ENCODE measurements at places on chromosomes 5 and 9.

DNA sequence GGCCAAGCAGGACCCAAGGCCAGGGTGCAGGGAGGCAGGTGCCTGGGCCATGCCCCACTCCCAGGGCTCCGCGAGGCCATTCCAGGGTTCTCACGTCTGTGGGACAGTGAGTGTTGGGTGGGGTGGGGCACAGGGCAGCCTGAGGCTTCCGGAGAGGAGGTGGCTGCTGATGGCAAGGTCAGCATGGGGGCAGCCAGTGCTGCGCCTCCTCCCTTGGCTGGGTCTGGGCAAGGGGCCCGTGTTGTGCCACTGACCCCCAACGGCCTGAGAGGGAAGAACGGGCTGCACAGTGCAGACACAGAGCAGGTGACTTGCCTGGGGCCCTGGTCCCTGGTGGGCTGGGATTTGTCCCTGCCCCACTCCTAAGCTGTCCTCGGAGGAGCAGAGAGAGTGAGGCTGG lies 82.1 kb downstream of the RXRA start:
- DNase-seq = no peak

GRCh38 chr9:1384816-1385215 lies 334.7 kb downstream of the DMRT2 start:
- no peak for DNase-seq

DNA sequence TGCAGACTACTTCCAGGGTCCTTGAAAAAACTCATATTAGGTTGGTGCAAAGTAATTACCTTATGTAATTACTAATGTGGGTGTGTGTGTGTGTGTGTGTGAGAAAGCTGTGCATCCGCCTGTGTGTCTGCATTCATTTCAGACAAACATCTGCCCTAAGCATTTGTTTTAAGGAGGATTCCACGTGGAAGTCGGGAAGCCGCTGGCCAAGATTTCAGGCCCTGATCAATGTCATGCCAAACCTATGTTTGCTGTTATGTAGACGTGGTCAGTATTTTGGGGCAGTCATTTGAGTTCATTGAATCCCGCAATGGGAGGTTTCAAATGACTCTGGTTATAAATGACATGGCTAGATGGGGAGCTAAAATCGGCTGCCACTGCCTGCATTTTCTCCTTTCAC lies 33.6 kb upstream of the BASP1 start:
- no peak for DNase-seq

DNA sequence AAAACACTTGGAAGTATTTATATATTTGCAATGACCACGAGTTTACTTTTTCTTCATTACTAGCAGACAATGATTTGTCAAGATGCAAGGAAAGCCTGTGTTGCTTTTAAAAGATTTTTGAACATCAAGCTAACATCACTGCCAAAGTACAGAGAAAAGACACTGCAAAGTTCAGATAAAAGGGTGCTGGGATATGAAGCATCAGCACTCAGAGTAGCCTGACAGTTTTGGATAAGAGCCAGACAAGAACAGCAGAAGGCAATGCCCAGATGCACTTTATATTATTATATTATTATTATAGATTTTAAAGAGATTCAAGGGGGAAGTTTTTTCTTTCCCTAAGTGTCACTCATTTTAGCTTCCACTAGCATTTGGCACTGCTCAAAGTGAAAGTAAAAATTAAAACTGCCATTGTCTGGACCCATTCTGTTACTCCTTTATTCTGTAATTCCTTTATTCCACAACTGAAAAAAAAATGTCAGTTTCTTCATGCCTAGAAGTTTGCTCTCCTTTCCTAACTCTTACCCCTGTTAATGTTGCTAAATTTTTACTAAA lies 240.6 kb downstream of the EFNA5 start:
- no peak for DNase-seq

DNA sequence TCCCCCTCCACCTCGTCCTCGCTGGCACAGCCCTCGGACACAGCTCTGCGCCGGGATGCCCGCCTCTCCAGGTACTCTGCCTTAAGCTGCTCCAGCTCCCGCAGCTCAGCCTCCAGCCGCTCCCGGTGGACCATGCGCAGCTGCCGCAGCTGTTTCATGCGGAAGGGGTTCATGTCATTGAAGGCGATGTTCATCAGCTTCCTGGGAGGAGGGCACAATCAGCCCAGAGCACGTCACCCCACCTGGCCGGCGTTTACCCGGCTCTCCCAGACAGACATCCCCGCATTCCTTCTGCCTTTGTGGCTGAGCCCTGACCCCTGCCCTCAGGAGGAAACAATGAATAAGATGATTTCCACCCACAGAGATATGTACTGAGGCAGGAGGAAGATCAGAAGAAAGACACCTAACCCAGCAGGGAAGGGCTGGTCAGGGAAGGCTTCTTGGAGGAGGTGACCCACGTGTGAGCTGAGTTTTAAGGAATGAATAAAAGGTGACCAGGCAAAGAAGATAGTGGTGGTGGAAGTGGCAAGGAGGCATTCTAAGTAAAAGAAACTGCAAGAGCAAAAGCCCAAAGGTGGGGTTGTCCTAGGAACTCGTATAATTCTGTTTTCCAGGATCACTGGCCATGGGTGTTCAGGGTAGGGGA lies 7.1 kb upstream of the CORO2A start:
- DNase-seq = no peak

Data from SHP77 (cell line).